ENCODE measurements at places on chromosomes 6 and 20.

- no peak for DNase-seq
Measured at GRCh38 chr6:27582928-27583725, 110.2 kb upstream of the ZNF184 start.

- no peak for DNase-seq
Measured at GRCh38 chr6:169172456-169172855, 81.2 kb downstream of the THBS2 start.

GRCh38 chr20:7375905-7376304 lies 564.4 kb downstream of the HAO1 start:
- no peak for DNase-seq

- DNase-seq = no peak
Measured at GRCh38 chr6:25050356-25050755, 114.6 kb upstream of the RIPOR2 start.

- no peak for DNase-seq
Measured at GRCh38 chr6:42047790-42048405, 2.4 kb upstream of the TAF8 start.

GRCh38 chr6:51472745-51473487 lies 614.5 kb downstream of the PKHD1 start:
- DNase-seq = no peak

GRCh38 chr6:15674690-15675386 lies 12.0 kb upstream of the DTNBP1 start:
- no peak for DNase-seq

- DNase-seq = no peak
Measured at GRCh38 chr6:138113588-138114210, 6.5 kb upstream of the PERP start.

- no peak for DNase-seq
Measured at GRCh38 chr6:81792826-81793225, 40.3 kb upstream of the TENT5A start.

- DNase-seq = no peak
Measured at GRCh38 chr20:25489221-25489871, 81.9 kb downstream of the GINS1 start.

DNA sequence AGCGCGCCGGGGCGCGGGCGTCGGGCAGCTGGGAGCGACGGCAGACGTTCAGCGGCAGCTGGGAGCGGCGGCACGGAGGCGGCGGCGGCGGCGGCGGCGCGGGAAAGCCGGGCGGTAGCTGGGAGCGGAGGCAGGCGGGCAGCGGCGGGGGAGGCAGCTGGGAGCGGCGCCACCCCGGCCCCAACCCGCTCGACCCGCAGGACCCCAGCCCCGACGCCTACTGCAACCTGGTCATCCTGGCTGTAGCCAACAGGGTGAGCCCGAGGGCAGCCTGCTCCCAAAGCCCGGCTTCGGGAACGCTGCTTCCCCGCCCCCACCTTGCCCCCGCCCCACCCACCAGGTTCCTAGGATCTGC lies 8.9 kb downstream of the CCM2L start:
- DNase-seq = no peak

GRCh38 chr20:60819511-60819910 lies 432.6 kb upstream of the CDH4 start:
- no peak for DNase-seq

- no peak for DNase-seq
Measured at GRCh38 chr6:7235712-7236305, 77.2 kb downstream of the SSR1 start.

- DNase-seq = no peak
Measured at GRCh38 chr20:361561-361960, 14.7 kb downstream of the NRSN2 start.

- DNase-seq = no peak
Measured at GRCh38 chr6:170289180-170289931, 1.5 kb downstream of the DLL1 start.

- no peak for DNase-seq
Measured at GRCh38 chr6:154958469-154958868, 36.6 kb upstream of the TIAM2 start.

DNA sequence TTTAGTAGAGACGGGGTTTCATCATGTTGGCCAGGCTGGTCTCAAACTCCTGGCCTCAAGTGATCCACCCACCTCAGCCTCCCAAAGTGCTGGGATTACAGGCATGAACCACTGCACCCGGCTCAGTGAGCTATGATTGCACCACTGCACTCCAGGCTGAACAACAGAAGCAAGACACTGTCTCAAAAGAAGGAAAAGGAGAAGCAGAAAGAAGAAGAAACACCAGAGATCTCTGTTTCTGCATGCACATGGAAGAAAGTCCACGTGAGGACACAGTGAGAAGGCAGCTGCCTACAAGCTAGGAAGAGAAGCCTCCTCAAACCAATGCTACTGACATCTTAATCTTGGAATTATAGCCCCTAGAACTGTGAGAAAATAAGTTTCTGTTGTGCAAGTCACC lies 16.0 kb downstream of the ECT2L start:
- DNase-seq = no peak

GRCh38 chr20:43916073-43916880 lies 1.6 kb downstream of the TOX2 start:
- no peak for DNase-seq

- no peak for DNase-seq
Measured at GRCh38 chr20:51319522-51319921, 223.0 kb downstream of the NFATC2 start.

GRCh38 chr20:61057443-61058121 lies 194.5 kb upstream of the CDH4 start:
- no peak for DNase-seq

GRCh38 chr6:120774275-120774674 lies 560.0 kb downstream of the TBC1D32 start:
- DNase-seq = no peak

GRCh38 chr6:144639654-144640053 lies 354.5 kb downstream of the UTRN start:
- DNase-seq = no peak

- no peak for DNase-seq
Measured at GRCh38 chr20:61584851-61585250, 332.8 kb downstream of the CDH4 start.

GRCh38 chr6:13390658-13391057 lies 62.3 kb upstream of the TBC1D7 start:
- no peak for DNase-seq

GRCh38 chr20:3836132-3836531 lies 10.5 kb upstream of the MAVS start:
- no peak for DNase-seq

DNA sequence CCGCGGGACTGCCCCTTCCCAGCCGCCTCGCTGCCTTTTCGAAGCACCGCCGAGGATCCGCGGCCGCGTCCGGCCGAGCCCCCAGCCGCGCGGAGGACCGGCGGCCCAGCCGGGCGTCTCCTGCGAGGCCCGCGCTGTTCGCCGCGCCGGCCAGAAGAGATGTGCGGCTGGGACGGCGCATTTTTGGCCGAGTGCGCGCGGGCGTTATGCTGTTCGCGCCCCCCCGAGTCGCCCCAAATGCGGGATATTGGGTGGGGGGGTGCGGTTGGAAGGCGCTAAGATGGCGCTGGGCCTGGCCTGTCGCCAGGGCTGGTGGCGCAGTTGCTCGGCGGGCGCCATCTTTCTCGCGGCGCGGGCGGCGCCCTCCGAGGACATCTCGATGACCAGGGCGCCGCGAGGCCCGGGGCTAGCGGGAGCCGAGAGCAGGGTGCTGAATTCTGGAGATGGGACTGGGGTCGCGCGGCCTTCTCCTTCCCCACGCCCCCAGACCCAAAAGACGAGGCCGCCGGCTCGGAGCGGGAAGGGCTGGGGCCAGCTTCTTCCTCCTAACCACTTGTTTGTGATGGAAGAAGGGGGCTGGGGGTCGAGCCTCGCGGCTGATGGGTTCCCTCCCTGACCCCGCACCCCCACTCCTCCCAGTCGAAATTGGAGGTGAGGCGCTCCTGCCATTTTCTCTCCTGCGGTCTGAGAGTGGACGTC lies 1.5 kb downstream of the BICRAL start:
- DNase-seq = peak; percentile 58

GRCh38 chr20:58340853-58341252 lies 31.3 kb downstream of the RAB22A start:
- no peak for DNase-seq

GRCh38 chr6:45618259-45618658 lies 240.5 kb upstream of the SUPT3H start:
- DNase-seq = no peak

DNA sequence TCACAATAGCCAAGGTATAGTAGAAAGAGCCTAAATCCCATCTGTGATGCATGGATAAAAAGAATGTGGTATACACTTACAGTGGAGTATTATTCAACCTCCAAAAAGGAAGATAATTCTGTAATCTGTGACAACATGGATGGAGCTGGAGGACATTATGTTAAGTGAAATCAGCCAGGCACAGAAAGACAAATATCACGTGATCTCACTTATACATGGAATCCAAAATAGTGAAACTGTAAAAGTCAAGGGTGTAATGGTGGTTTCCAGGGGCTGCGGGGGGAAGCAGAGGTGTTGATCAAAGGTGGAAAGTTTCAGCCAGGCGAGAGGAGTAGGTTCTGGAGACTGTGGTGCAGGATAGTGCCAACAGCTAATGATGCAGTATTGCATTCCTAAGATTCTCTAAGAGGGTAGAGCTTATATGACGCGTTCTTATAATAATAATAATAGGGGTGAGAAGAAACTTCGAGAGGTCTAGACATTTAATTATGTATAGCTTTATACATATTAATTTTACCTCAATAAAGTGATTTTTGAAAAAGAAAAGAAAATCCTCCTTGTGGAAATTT lies 246.1 kb downstream of the FOXA2 start:
- DNase-seq = no peak

- DNase-seq = no peak
Measured at GRCh38 chr6:10373642-10374359, 41.1 kb downstream of the TFAP2A start.

DNA sequence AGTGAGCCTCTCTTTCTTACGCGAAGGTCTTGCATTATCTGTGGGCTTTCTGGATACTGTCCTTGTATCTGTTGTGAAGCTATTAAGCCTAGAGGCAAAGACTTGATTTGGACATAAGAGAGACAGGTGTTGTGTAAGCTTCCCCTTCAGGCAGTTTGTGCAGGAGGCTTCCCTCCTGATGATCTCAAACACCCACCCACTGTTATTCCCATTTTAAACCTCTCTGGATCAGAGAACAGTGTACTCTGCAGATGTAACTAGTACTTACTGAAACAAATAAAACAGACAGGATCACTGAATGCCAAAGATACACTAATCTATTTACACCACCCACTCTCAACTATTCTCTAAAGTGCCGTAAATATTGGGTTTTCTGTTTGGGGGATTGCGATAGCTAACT lies 113.8 kb upstream of the RAB32 start:
- DNase-seq = no peak

DNA sequence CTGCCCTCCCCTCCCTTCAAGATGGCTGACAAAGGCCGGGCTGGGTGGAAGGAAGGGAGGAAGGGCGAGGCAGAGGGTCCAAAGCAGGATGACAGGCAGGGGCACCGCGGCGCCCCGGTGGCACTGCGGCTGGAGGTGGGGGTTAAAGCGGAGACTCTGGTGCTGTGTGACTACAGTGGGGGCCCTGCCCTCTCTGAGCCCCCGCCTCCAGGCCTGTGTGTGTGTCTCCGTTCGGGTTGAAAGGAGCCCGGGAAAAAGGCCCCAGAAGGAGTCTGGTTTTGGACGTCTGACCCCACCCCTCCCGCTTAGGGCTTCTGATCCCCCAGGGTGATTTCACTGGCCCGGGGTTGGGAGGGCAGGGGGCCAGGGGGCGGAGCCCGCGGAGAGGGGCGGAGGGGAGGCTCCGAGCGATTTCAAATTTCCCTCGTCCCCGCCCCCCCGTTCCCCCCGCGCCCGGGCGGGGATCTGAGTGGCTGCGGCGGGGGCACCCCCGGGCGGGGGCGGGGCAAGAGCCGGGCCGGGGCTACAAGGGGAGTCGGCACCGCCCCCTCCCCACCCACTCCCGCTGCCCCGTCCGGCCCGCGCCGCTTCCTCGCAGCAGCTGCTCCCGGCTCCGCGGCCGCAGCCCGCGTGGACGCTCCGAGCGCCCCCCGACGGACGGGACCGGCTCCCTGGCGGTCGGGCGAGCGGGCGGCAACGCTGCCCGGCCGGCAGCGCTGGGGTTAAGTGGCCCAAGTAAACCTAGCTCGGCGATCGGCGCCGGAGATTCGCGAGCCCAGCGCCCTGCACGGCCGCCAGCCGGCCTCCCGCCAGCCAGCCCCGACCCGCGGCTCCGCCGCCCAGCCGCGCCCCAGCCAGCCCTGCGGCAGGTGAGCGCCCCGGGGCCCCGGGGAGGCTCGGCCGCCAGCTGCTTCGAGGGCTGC lies at the start of gene DNMT3B:
TSS of gene DNMT3B (plus strand) at position 555 of the 923 bp plus-strand sequence. CDS start 17,939 bp downstream, outside the sequence.
- peak; percentile 17 for DNase-seq

DNA sequence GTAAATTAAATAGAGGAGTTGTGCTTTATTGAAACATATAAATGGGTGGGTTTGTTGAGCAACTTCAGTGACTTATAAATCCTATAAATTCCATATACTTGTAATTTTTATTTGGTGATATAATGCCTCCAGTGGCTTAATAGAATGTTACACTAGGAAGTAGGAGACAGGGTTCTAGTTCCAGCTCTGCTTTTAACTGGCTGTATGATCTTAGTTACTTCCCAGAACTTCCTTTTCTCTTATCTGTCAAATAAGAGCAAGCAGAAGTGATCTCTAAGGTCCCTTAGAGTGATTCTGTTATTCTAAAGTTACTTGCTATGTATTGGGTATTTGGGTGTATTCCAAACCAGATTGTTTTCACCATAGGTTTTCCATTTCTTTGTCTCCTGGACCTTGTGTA lies 10.2 kb downstream of the ZSCAN23 start:
- no peak for DNase-seq

- no peak for DNase-seq
Measured at GRCh38 chr6:14326774-14327173, 209.2 kb downstream of the CD83 start.

- no peak for DNase-seq
Measured at GRCh38 chr6:41779336-41779735, 364 bp downstream of the FRS3 start.
